NCI-H2081 treated with DMSO at 0.1 percent for 48 hours (cell line): ENCODE measurements at places on chromosomes 1 and 21.

DNA sequence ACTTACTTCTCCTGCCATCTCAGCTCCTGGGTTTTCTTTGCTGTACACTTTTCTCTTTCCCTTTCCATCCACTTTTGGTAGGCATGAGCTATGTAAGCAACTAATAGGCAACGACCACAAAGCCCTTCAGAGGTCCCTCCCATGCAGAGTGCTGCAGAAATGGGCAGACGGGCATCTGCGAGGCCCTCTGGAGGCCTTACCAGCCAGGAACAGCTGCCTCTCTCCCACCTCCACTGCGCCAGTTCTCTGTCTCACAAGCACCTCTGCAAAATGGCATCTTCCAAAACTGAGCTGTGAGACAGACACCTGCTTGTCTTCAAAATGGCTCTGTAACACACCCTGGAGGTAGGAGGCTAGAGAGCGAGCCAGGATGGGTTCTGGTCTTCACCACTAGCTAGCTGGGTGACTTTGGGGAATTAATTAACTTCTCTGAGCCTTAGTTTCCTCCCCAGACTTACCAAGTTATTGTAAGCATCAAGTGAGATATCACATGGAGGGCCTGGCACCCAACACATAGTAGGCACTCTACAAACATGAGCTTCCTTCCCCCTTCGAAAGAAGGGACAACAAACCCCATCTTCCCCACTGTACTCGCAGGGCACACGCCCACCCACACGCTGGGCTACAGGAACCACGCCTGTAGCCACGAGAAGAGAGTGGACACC, 62.0 kb downstream of the BCAR3 start:
- no peak for DNase-seq

DNA sequence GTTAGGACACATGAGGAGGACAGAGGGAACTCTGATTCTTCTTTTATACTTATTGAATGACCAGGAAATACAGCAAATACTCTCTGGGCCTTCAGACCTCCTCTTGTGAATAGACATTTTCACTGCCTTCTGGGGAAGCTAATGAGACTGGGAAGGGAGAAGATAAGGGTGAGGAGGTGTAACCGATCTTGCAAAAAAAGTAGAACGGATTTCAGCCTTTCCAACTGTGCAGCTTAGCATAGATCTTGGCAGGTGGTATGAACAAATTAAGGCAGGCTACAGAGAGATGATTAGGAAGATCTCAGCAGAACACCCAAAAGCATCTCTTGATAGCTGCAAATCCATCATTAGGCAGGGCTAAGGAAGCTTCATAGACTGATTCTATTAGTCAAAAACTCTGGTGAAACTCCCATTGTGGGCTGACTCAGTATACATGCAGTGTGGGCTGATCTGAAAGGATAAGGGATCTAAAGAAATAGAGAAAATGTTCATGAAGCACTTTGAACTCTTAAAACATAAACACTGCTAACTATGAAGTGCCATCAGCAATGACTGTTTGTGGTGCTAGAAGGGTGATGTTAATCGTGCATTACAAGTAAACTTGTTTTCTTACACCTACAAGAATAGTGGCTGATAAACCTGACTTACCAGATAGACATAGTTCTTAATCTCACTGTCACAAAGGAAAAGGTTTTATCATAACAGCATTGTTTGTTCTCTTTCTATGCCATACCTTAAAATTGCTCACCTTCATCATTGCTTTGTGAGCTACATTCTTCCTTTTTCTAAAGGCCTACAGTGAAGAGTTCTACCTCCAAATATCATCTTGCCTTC, 85.5 kb upstream of the PALMD start:
- DNase-seq: no peak

DNA sequence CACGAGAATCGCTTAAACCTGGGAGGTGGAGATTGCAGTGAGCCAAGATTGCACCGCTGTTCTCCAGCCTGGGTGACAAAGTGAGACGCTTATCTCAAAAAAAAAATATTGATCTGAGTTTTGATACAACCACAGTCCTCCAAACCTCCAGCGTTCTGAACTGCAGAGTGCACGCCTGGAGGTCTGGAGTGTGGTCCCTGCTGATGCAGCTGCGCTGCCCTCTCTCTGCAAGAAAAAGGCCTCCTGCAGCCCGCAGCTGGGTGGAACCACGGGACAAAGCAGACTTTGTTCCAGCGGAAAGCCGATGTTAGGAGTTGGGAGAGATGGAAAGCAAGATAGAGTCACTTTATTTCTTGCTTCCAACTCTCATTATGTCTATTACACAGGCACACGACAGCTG, 144.9 kb upstream of the SOD1 start:
- DNase-seq: no peak

DNA sequence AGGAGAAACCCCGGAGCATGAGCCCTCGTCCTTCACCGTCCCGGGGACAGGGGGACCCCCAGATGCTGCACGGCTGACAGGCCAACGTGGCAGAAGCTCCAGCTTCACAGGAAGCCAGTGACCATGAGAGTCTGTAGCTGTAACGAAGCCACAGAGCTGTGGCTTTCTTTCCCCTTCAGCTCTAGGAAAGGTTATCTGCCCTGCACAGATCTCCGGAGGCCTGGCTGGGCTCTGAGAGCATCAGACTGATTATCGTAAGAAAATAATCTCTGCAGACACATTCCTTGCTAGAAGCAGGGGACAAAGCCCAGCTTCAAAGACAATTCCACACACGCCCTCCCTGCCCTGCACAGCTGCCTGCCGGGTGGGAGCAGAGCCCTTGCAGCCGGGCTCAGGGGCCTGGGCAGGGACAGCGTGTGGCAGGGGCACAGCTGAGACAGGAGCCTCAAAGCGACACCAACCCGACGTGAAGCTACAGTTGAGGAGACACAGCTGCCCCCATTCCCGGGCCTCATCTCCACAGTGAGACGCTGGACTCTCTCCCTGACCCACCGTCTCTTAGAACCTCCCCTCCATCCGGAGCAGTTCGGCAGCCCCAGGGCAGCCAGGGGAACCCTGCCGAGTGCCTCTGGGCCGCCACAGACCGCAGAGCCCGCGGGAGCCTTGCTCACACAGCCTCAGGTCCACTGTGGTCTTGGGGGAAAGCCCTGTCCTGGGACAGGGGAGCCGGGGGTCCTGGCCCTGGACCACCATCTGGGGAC, 30.6 kb downstream of the POFUT2 start:
- DNase-seq: no peak

- no peak for DNase-seq
Measured at GRCh38 chr1:64043288-64043687, 160.1 kb upstream of the UBE2U start.
